ENCODE measurements at places on chromosomes 6 and 20.

DNA sequence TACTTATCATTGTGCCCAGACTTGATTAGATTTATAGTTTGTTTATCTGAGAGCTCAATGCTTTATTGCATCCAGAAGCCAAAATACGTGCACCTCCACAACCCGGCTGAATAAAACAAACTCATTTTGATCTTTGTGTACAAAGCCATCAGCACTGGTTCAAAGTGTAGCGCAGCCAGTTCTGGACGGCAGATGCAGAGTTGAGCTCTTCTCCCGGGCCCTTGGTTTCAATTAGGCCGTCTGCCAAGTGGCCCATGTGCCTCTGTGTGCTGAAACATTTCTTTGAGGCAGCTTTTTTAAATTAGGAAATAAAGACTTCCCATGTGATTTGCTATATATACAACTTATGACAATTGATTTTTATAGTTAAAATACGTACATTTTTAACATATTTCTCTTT lies 96.2 kb upstream of the RSPO3 start:
- DNase-seq: peak; percentile 25

DNA sequence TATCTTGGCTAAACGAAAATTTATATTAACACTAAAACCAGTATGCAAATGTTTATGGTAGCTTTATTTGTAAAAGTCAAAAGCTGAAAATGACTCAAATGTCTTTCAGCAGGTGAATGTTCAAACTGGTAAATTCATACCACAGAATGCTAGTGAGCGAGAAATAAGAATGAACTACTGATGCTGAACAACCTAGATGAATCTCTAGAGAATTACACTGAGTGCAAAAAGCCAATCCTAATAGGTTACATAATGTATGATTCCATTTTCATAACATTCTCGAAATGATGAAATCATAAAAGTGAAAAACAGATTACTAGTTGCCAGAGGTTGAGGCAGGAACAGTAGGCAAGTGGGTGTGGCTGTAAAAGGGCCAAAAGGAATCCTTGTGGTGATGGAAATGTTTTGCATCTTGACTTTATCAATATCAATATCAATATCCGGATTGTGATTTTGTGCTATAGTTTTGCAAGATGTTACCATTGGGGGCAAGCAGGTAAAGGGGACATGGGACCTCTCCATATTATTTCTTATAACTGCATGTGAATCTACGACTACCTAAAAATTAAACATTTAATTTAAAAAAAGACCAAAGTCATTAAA lies 26.1 kb downstream of the ZNF311 start:
- no peak for DNase-seq

DNA sequence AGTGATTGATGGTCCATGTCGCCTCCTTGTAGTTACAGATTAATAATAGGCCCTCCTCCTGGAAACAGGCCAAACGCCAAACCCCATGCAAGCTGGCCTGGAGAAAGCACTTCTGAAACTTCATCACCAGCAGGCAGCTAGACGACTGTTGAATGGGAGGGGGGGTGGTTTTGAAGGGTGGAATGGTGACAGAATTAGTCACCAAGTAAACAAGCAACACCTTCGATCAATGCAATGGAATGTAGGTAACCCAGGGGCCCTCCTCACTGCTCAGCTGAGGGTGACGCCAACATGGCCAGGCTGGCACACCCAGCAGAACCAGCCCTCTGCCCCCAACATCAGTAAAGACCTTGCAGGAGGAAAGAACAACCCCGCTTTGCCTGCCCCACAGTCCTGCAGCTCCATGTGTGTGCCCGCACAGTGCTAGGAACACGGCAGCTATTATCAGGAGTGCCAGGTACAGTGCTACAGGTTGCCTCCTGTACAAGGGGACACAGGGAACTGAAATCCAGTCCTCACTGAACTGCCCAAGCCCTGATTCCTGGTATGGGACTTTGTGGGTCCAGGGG lies 2.7 kb downstream of the BCAS1 start:
- DNase-seq: peak; percentile 83

DNA sequence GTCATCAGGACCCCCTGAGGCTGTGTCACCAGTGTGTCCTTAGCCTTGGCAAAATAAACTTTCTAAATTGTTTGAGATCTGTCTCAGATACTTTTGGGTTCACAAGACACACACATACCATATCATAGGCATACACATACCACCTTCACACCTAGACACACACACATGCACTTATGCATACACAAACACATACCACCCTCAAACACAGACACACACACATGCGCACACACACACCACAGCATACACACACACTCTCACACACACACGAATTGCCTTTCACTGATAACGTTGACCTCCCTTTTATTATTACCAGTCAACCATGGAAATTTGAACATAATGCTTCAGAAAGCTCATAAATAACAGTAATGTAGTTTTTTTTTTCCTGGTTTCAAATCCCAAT lies 108.6 kb upstream of the MYLIP start:
- DNase-seq: no peak

Measured in RPMI8226 (cell line).